MM.1S (cell line): ENCODE measurements at places on chromosomes 2 and 18.

DNA sequence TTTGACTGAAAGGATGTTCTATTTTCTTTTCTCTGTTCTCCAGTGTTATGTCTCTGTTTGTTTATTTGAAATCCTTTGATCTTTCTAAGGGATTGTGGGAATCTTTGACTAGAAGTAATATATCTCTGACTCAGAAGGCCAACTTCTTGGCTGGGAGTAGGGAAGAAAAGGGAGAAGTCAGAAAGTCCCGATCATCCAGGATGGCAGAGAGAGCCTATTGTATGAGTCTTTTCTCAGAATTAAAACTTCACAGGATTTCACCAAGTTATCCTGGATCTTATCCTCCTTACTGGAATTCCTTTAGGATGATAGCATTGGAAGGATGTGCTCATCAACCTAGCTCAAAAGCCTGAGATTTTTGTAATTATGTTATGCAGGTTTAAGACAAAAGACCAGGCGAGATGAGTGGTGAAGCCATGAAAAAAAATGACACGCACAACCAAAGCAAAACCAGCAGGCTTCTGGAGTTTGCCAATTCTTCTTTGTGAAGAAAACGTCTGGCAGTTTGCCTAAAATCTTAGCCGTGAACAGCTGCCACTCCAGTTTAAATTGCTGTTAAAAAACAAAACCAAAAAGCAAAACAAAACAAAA, 383.6 kb upstream of the SMIM21 start:
- no peak overlapping the region for H3K4me3 ChIP-seq
- 0 out of 2 replicates have a peak, but pooled peaks cover 3% of the 10 kb centered on the region for H3K4me1 ChIP-seq
- no peaks in the 10 kb centered on the region for H3K27me3 ChIP-seq
- DNase-seq, result peak; percentile 48
- no peaks in the 10 kb centered on the region for H3K36me3 ChIP-seq

DNA sequence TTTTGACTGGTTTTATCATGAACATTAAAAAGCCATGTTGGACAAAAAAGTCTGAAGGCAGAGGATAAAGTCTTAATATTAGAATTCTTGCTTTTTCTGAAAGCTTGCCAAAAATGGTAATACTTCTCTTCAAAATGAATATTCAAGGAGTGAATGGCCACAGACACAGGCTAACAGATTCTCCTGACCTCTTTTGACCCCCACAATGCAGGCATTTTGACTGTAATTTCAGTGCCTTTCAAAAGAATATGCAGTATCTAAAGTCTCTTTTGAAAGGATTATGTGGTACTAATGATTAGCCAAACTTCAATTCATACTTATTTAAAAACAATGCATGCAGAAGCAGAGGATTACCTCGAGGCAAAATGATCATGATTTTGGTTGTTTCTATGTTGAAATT, 557.8 kb upstream of the GCFC2 start:
- H3K27ac ChIP-seq, result no peak overlapping the region
- H3K4me3 ChIP-seq, result no peak overlapping the region
- no peaks in the 10 kb centered on the region for H3K27me3 ChIP-seq
- H3K36me3 ChIP-seq, result no peaks in the 10 kb centered on the region
- no peak for DNase-seq

GRCh38 chr2:241188361-241189092, at the start of gene ANO7:
Gene ANO7, plus strand, starts transcription at chr2:241188677. Its CDS starts 1,387 bp downstream, at chr2:241190064.
- no peak within 1 kb of the TSS for H3K4me3 ChIP-seq
- no peaks in the 10 kb centered on the region for H3K4me1 ChIP-seq
- no peak for DNase-seq
- H3K27ac ChIP-seq, result no peak within 1 kb of the TSS
- H3K27me3 ChIP-seq, result no peaks in the 10 kb centered on the region; the same call in 1 of the 2 replicates

DNA sequence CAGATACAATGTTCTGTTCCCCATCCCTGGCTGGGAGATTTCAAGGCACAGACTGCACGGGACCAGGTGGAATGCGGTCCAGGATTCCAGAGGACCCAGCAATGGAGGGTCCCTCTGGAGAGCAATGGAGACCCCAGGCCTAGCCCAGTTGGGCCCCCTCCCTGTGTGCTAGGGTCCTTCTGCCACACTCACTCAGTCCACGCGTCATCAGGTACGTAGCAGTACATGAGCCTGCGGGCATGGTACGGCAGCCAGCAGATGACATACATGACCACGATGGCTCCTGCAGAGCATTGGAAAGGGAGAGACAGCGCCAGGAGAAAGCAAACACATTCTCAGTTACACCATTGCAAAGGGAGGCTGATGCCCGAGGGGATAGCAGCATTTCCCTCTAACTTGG, 10.1 kb downstream of the NTSR2 start:
- H3K27me3 ChIP-seq, result 0 out of 2 replicates have a peak, but pooled peaks cover 4% of the 10 kb centered on the region
- H3K36me3 ChIP-seq, result no peaks in the 10 kb centered on the region
- no peak for DNase-seq
- H3K4me1 ChIP-seq, result no peaks in the 10 kb centered on the region

DNA sequence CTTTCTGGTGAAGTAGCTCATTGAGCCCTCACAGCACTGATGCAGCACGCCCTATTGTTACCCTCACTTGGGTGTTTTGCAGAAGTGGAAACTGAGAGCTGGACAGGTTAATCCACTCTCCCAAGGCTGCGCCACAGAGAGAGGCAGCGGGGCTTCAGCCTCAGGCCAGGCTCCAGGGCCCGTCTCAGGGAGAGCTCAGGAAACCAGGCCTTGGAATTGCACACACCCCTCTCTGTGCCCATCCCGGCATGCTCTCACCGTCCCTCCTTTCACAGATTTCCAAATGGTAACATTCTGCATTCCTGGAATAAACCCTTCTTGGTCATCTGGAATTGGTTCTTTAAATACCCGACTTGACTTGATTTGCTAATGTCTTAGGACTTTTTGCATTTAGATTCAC, 51.5 kb downstream of the TWIST2 start:
- no peak overlapping the region for H3K4me3 ChIP-seq
- no peak for DNase-seq
- H3K36me3 ChIP-seq, result no peaks in the 10 kb centered on the region
- no peaks in the 10 kb centered on the region for H3K4me1 ChIP-seq
- H3K27ac ChIP-seq, result no peak overlapping the region

- no peak for DNase-seq
- no peaks in the 10 kb centered on the region for H3K27me3 ChIP-seq
- no peaks in the 10 kb centered on the region for H3K36me3 ChIP-seq
- no peak overlapping the region for H3K27ac ChIP-seq
- H3K4me1 ChIP-seq, result peaks cover 25% of the 10 kb centered on the region
Observed at GRCh38 chr18:7596147-7596546, 29.0 kb downstream of the PTPRM start.

- H3K27ac ChIP-seq, result no peak overlapping the region
- H3K36me3 ChIP-seq, result no peaks in the 10 kb centered on the region
- no peaks in the 10 kb centered on the region for H3K4me1 ChIP-seq
- no peak for DNase-seq
Observed at GRCh38 chr2:70897977-70898226, 37.8 kb upstream of the ATP6V1B1 start.

DNA sequence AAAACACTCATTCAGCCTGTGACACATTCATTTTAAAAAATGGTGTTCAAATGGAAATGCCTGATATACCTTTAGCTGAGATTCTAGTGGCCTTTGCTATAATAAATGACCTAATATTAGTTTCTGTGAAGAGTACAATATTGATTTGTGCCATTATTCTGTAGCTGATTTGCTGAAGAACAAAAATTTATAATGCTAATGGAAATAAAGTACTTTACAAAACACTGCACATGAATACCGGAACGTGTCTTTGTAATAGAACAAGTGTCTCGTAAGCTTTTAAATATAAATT, 138.7 kb downstream of the WDR7 start:
- no peak overlapping the region for H3K4me3 ChIP-seq
- H3K36me3 ChIP-seq, result no peaks in the 10 kb centered on the region
- DNase-seq, result no peak

GRCh38 chr2:157194097-157194688, 63.3 kb upstream of the GALNT5 start:
- H3K27me3 ChIP-seq, result no peaks in the 10 kb centered on the region
- no peaks in the 10 kb centered on the region for H3K36me3 ChIP-seq
- H3K4me3 ChIP-seq, result no peak overlapping the region

GRCh38 chr2:33477473-33478468, 1.3 kb downstream of the RASGRP3 start:
- no peaks in the 10 kb centered on the region for H3K27me3 ChIP-seq
- peak; percentile 81 for DNase-seq
- peaks cover 16% of the 10 kb centered on the region for H3K4me1 ChIP-seq

GRCh38 chr2:100053087-100053885, 89.1 kb downstream of the AFF3 start:
- H3K4me1 ChIP-seq, result no peaks in the 10 kb centered on the region
- no peaks in the 10 kb centered on the region for H3K36me3 ChIP-seq
- no peak overlapping the region for H3K27ac ChIP-seq
- no peaks in the 10 kb centered on the region for H3K27me3 ChIP-seq
- DNase-seq, result no peak

GRCh38 chr18:49755489-49755888, 57.8 kb downstream of the ACAA2 start:
- no peak overlapping the region for H3K4me3 ChIP-seq
- H3K27me3 ChIP-seq, result no peaks in the 10 kb centered on the region
- DNase-seq, result no peak
- no peak overlapping the region for H3K27ac ChIP-seq
- no peaks in the 10 kb centered on the region for H3K4me1 ChIP-seq

GRCh38 chr2:103138123-103138901, 376.5 kb downstream of the TMEM182 start:
- H3K27me3 ChIP-seq, result no peaks in the 10 kb centered on the region
- no peak overlapping the region for H3K27ac ChIP-seq
- H3K4me1 ChIP-seq, result 0 out of 2 replicates have a peak, but pooled peaks cover 6% of the 10 kb centered on the region

DNA sequence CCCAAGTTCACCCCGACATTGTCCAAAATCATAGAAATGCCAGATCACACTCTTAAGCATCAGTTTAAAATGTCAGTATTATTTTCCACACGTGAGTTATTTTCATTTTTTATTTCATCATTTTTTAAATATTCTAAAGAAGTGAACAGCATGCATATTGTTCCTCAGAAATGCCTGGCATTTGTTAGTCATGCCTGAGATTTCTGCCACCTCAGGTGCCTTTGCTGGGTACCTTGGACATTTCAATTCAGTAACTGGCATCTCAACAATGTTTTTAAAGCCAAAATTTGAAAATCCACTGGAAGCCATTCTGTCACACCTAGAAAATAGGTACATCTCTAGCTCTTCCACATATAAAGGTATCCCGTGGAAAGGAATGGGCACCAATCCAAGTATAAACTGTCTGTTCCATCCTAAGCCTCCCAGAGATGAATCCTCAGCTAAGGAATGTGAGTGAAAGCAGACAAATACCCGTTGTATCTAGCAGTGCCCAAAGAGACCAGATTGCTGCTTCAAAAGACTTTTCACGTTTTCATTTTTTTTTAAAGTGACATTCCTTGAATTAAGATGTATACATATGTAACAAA, 159.8 kb downstream of the ZNF385B start:
- no peaks in the 10 kb centered on the region for H3K27me3 ChIP-seq
- H3K4me3 ChIP-seq, result no peak overlapping the region

- peak overlapping the region; percentile 45 for H3K4me3 ChIP-seq
- no peaks in the 10 kb centered on the region for H3K36me3 ChIP-seq
- peak; percentile 77 for DNase-seq
- H3K27ac ChIP-seq, result peak overlapping the region; percentile 47; the same call in 1 of the 2 replicates
Observed at GRCh38 chr18:27652480-27653121, 467.5 kb upstream of the CHST9 start.

DNA sequence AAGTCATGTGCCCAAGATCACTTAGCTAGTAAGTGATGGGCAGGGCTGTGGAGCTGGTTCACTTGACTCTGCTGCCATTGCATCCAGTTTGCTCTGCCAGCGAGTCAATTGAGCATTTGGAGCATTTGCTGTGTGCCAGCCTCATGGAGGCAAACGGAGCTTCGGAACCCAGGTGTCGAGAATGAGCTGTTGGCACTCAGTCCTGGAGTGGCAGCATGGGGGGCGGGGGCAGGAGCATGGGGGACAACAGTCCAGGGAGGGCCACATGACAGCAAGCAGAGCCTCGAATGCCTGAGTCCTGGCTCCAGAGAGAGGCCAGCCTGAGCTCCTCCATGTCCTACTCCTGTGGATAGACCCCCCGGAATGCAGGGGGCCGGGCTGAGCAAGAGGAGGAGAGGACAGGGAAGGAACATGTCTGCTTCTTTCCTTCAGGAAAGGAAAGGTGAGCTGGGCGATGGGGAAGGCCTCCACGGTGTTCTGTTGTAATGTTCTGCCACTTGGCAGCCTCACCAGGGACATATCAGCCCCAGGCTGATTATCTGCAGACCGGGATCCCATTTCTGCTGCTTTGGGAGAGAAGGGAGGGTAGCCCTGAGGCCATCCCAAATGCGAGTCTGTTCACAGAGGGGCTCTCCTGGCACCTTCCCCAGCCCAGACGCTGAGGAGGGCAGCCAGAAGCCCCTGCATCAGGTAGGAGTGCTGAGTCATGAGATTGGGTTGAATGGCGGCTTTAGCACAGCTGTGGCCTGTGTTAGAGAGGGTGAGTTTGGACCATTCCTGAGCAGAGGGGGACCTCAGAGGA, 59.6 kb downstream of the HPCAL1 start:
- no peak for DNase-seq
- no peak overlapping the region for H3K27ac ChIP-seq
- no peaks in the 10 kb centered on the region for H3K36me3 ChIP-seq
- H3K27me3 ChIP-seq, result no peaks in the 10 kb centered on the region

- peak overlapping the region; percentile 20; the same call in 1 of the 2 replicates for H3K4me3 ChIP-seq
- no peaks in the 10 kb centered on the region for H3K36me3 ChIP-seq
- peak; percentile 82 for DNase-seq
Observed at GRCh38 chr18:9673296-9674251, 34.5 kb upstream of the RAB31 start.

GRCh38 chr2:82330155-82330554, 2025.6 kb upstream of the LRRTM1 start:
- no peaks in the 10 kb centered on the region for H3K27me3 ChIP-seq
- H3K4me3 ChIP-seq, result no peak overlapping the region
- no peaks in the 10 kb centered on the region for H3K36me3 ChIP-seq
- peak; percentile 57 for DNase-seq
- H3K4me1 ChIP-seq, result peaks cover 8% of the 10 kb centered on the region; the same call in 1 of the 2 replicates

DNA sequence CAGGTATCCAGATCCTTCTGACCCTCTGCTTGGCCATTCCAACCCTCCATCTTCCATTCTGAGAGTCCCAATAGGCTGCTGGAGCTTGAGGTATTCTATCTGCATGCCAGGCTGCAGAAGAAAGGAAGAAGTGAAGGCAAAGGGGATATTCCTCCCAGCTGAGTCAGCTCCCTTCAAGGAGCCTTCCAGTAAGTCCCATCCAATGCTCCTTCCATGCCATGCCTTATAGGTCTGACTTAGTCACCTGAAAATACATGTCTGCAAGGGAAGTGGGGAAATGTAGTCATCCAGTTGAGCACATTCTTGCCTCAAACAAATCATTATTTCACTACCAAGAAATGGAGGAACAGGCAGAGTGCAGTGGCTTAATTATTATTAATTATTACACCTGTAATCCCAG, 464.6 kb downstream of the CNTNAP5 start:
- H3K4me1 ChIP-seq, result no peaks in the 10 kb centered on the region
- no peak overlapping the region for H3K4me3 ChIP-seq
- H3K27me3 ChIP-seq, result no peaks in the 10 kb centered on the region
- no peaks in the 10 kb centered on the region for H3K36me3 ChIP-seq
- no peak overlapping the region for H3K27ac ChIP-seq

DNA sequence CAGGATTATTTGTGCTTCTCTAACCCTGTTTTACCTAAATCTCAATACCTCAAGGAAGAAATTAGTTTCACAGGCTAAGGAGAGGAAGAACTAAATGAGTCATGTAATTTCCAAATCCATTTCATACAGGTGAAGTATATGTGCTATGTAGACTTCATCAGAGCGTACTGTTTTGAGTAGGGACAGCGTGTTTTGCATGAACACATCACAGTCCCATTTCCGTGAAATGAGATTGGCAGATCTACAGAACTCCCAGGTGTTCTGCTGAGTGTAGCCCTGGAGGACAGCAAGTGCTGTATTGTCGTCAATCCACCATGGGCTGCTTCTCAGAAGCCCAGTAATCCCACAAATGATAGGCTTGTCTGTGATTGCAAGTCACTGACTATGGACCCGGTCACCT, 97.7 kb downstream of the XRCC5 start:
- H3K36me3 ChIP-seq, result peaks cover 28% of the 10 kb centered on the region
- H3K4me3 ChIP-seq, result no peak overlapping the region
- peaks cover 22% of the 10 kb centered on the region for H3K4me1 ChIP-seq
- H3K27ac ChIP-seq, result no peak overlapping the region
- H3K27me3 ChIP-seq, result no peaks in the 10 kb centered on the region
